ENCODE measurements at places on chromosomes 6 and 20.

DNA sequence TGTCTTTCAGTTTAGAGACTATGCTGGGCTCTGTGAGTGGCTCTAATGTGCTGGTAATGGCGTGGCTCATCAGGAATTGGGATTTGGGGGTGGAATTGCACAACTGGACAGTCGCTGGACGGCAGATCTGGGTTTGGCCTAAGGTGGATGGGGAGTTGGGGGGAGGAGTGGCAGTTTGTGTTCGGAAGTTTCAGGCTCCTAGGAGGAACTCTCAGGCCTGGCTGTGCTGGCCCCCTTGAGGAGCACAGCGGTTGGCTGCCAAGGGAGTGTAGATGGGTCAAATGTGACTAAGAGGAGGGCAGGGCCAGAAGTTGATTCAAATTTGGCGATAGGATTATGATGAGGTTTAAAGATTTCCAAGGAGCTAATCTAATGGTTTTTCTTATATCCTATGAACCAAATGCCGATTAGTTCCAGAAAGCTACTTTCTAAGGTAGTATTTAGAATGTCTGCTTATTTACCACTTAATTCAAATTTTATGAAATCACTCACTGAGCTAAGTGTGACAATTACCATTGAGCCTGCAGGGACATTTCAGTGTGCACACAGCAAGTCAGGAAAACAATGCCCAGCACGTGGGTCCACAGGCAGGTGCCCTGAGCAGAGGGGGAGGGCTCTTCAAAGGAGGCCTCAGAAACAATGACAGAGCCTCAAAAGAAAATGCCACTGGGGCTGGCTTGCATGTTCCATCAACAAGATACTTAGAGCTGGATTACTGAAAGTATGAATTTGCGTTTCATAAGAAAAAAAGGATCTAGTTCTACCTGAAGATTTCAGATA, 111.0 kb downstream of the GJA10 start:
- DNase-seq = no peak

GRCh38 chr20:43702502-43702901, 24.3 kb downstream of the GTSF1L start:
- DNase-seq = no peak

- no peak for DNase-seq
Measured at GRCh38 chr6:40957616-40958492, 81.2 kb downstream of the UNC5CL start.

GRCh38 chr6:164276211-164276610, 861.7 kb downstream of the QKI start:
- no peak for DNase-seq

- no peak for DNase-seq
Measured at GRCh38 chr20:626579-626978, 16.5 kb upstream of the TCF15 start.

Data from endothelial cell (in vitro differentiated cells).